ENCODE measurements at places on chromosomes 3 and 15.
A peak's percentile ranks its signal among the peaks of the same experiment; 100 is the strongest.

DNA sequence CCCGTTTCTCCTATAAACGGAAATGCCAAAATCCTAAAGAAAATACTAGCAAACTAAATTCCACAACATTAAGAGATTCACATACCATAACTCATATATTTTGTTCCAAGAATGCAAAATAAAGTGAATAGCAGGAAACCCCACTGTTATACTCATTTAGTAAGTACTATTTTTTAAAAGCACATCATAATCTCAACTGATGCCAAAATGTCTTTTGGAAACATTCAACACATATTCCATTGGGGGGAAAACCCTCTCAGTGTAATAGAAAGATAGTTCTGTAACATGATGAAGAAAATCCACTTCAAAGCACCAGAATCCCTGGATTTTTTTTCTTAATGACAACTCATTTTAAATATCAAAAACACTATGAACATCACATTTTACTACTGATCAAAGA lies 93.0 kb upstream of the EIF1B start:
- DNase-seq = no peak

GRCh38 chr3:27721717-27722564 lies at the start of gene EOMES:
EOMES (minus strand) TSS chr3:27722323; CDS start chr3:27722294, 29 bp downstream.
- peak; percentile 48 for DNase-seq

DNA sequence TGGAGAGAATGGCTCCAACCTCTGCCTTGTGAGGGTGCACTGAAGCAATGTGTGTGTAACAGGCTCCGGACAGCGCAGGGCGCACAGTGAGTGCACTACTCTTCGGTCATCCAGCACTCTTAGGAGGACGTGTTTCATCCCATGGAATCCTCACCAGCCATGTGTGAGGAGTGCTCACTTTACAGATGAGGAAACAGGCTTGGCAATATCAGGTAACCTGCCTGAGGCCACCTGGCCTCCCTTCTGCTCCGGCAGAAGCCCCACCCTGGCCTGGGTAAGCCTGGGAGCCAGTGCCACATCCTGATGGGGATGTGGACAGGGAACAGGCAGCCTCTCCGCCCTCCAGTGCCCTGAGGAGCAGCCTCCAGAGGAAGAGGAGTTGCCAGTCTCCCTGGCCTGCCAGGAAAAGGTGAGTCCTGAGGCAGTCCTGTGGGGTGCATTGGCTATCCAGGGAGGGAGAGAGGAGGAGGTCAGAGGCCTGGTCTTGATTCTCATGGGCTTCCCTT lies 39.4 kb upstream of the LIMD1 start:
- no peak for DNase-seq

DNA sequence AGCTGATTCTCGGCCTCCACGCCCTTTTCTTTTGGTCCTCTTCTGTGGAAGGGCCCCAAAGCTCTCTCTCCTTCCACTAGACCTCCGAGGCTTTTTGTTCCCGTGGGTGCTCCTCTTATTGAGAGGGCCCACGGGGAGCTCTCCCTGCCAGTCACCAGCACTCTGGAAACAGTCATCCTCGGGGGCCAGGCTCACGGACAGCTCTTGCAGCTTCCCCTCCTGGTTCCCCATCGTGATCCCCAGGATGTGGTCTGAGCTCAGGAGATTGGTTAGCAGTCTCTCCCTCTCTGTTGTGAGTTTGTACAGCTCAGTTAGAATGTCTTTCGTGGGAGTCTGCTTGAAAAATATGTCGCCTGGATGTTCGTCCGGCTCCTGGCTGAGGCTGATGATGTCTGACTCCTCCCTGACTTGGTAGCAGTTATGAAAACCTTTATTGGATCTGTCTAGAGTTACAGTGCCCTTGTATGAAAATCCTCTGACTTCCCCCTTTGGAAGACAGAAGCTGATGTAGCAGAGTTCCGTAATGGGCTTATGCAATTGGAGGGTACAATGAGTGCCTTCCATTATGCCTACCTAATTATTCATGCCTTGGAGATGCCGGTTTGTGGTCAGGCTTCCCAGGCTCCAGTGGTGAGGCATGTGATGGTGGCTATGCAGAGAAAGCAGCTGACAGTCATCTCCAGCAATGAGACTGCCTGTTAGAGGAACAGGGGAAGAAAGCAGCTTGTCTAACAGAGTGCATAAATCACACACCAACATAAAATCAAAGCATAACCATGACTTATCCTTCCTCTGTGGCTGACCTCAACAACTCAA lies 40.0 kb downstream of the FMN1 start:
- no peak for DNase-seq

DNA sequence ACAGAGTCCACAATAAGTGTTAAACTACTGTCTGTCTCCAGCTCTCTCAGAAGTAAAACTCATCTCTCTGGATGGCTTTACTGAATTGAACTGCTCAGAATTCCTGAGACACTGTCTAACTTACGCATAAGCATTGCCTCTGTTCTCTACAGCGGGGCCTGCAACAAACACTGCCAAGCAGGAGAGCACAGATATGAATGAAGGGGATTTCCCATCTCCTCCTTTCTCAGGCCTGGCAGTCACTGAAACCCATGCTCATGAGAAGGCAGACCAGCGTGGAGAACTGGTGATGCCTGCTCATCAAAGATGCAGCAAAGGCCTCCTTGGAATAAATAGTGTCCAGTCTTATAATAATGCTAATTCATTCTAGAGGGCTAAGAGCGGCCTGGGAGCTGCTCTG lies 10.3 kb downstream of the RASGRP1 start:
- DNase-seq = peak; percentile 34

DNA sequence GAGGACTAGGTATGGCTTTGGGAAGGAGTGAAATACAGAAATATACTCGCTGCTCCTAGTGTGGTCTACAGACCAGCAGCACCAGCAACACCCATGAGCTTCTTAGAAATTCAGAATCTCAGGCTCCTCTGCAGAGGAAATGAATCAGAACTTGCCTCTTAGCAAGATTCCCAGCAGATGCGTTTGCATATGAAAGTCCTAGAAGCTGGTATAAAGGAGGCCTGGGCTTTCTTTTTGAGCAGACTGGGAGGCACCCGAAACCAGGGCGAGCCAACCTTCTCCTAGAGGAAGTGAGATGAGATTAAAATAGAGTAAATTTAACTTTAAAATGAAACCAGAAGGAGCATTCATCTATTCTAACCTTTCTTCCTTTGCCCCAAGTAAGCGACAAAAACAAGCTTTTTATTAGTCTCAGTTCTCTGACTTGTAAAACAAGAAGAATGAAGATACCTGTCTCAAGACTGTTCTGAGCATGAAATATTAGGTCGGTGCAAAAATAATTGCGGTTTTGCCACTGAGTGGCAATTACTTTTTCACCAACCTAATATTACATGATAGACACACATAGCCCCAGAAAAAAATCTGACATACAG lies 140.0 kb downstream of the PDZRN3 start:
- no peak for DNase-seq

- DNase-seq = no peak
Measured at GRCh38 chr3:85783291-85783690, 824.5 kb downstream of the CADM2 start.

- no peak for DNase-seq
Measured at GRCh38 chr15:87901926-87902690, 354.4 kb downstream of the NTRK3 start.

GRCh38 chr3:114553949-114554593 lies 260.2 kb downstream of the TIGIT start:
- DNase-seq = no peak

DNA sequence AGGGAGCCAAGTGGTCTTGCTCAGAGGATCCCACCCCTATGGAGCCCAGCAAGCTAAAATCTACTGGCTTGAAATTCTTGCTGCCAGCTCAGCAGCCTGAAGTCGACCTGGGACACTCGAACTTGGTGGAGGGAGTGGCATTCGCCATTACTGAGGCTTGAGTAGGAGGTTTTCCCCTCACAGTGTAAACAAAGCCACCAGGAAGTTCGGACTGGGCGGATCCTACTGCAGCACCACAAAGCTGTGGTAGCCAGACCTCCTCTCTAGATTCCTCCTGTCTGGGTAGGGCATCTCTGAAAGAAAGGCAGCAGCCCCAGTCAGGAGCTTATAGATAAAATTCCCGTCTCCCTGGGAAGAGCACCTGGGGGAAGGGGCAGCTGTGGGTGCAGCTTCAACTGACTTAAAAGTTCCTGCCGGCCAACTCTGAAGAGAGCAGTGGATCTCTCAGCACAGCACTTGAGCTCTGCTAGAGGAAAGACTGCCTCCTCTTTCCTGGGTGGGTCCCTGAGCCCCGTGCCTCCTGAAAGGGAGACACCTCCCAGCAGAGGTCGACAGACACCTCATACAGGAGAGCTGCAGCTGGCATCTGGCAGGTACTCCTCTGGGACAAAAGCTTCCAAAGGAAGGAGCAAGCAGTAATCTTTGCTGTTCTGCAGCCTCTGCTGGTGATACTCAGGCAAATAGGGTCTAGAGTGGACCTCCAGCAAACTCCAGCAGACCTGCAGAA lies 576.3 kb upstream of the NECTIN3 start:
- no peak for DNase-seq

GRCh38 chr3:29275309-29275708 lies 5.6 kb upstream of the RBMS3 start:
- no peak for DNase-seq

GRCh38 chr3:179015551-179016020 lies 56.0 kb downstream of the ZMAT3 start:
- DNase-seq = peak; percentile 65

GRCh38 chr3:129065720-129066073 lies 5.1 kb downstream of the GP9 start:
- no peak for DNase-seq

Measured in stimulated activated CD4-positive, alpha-beta T cell treated with anti-CD3 and anti-CD28 coated beads, Interleukin-2, amount 100 ng/mL, for 48 hours (primary cell).